GM06990 (cell line): ENCODE measurements at places on chromosomes 6 and 20.

DNA sequence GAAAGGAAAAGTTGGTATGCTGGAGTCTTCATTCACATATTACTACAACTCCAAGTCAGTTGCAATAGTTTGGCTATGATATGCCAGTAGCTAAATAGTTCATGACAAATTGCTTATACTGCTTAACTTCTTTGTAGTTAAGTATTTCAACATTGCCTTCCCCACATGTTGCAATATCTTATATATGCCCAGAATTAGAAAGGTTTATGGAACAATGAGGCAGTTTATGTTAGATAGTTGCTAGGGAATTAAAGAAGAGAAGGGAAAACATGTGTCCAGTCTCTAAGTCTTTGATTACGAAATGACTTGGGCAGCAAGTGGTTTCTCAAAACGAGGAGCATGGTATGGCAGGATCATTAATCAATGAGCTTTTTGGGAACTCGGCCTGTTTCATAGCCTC is 145.8 kb downstream of the PLCB4 start:
- DNase-seq: no peak

- no peak for DNase-seq
These were observed 71.9 kb upstream of the NHSL1 start for GRCh38 chr6:138571181-138571580.

- no peak for DNase-seq
These were observed 19.8 kb downstream of the ADRM1 start for GRCh38 chr20:62322492-62323041.

DNA sequence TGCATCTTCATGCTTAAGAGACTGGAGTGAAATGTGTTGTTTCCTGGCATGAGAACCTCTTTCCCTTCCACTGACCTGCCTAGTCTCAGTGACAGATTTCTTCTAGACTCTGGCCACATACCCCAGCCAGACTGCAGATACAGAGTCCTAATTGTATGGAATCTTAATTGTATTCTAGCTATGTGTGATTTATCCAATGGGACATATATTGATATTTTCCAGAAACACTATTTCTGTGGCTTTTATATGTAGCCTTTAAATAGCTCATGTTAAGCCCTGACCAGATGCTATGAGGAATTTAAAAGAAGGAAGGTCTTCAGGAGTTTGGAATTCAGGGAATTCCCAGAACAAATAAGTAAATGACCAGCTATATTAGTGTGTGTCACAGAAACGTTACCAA is 99.0 kb downstream of the FIG4 start:
- no peak for DNase-seq

DNA sequence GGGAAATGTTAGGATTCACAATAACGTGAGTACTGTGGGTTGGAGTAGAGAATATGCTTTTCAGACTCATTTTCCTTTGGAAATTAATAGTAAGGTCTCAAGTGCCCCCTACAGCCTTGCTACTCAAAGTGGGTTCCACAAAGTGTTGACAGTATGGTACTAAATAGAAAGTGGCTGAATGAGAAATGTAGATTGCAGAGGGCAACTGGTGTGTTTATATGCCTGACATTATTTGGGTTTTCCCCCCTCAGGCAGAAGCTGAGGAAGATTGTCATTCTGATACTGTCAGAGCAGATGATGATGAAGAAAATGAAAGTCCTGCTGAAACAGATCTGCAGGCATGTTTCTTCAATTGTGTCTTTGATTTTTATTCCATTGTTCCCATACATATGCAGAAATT is 5.6 kb downstream of the FBXO9 start:
- DNase-seq: peak; percentile 19

- DNase-seq: no peak
These were observed 27.0 kb upstream of the ADGRF1 start for GRCh38 chr6:47069156-47069555.

GRCh38 chr6:25629198-25629576 is 22.8 kb upstream of the SCGN start:
- no peak for DNase-seq

DNA sequence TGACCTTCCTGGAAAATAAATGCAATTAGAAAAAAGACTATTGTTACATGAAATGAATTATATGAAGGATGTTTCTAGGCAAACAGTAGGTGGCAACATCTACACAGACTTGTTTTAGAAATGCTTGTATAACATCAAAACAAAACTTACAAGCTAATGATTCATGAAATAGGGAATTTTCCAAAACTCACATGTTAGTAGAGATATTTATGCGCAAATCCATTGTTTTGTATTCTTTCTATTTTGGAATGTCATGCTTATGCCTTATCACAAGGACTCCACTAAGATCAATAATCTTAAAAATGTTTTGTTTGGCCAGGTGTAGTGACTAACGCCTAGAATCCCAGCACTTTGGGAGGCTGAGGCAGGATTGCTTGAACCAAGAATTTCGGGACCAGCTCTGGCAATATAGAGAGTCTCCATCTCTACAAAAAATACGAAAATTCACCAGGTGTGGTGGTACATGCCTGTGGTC is 32.3 kb upstream of the LGSN start:
- peak; percentile 35 for DNase-seq

DNA sequence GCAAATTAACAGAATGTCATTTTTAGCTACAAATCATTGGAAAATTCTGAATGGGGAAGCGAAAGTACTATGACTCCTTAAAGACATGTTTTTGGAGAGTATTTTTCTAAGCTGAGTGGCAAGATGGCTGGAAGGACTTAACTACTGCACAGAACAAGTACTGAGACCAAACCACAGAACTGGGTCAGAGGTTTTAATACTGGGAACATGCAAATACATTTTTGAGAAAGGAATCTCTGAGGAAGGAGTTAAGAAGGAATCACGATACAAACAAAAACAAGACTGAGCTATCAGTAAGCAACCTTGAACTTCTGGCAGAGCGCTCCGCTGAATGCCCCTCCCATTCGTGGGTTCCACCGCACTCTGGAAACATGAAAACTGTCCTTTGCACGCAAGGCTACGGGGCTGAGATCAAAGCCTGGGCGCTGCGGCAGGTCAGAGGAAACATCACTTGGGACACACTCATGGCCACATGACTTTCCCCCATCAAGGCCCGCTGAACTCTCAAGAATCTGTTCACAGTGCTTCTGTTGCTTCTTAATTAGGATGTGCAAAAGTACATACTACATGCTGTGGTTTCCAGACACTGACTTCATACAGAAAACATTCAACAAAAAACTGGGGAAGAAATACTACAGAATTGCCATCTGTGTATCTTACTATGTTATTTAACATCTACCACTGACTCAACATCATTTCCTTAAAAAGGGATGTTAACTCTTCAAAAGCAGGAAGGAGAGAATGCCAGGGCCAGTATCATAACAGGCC is 27.8 kb downstream of the SLC23A2 start:
- peak; percentile 80 for DNase-seq

DNA sequence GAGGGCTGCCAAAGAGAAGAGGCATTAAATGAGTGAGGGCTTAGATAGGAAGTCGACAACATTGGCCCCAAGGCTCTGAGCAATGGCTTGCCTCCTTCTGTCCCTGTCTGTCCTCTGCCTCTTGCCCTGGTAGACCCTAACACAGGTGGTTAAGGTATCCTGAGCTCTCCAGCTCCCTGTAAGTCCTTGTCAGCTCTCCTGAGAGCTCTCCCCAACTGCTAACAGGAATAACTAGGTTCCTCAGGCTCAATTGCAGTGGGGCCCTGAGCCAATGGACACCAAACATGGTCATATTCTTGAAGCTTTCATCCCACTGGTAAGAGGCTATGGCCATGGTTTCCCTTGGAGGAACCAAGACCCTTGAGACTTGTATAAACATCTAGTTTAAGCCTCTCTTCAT is 5.0 kb upstream of the CPNE1 start:
- DNase-seq: no peak

DNA sequence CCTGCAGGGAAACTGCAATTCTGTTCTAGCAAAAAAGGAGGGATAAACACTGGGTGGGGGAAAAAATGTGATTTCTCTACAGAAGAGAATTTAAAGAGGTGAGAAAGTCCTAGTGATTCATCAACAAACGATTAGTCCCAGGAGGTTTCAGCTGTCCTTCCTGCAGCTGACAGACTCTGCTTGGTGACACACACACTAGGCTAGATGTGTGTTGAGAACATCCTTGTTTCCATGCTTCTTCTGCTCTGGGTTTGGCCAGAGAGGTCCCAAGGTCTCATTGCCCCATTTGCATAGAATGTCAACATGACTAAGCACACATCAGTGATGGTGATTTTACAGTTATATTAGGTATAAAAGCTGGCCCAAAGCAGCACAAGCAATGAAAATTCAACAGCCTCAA is 258.3 kb downstream of the NFATC2 start:
- DNase-seq: no peak

- DNase-seq: no peak
These were observed 40.8 kb upstream of the SPTLC3 start for GRCh38 chr20:12967932-12968331.

- no peak for DNase-seq
These were observed 173.6 kb upstream of the TCF21 start for GRCh38 chr6:133715270-133715669.

DNA sequence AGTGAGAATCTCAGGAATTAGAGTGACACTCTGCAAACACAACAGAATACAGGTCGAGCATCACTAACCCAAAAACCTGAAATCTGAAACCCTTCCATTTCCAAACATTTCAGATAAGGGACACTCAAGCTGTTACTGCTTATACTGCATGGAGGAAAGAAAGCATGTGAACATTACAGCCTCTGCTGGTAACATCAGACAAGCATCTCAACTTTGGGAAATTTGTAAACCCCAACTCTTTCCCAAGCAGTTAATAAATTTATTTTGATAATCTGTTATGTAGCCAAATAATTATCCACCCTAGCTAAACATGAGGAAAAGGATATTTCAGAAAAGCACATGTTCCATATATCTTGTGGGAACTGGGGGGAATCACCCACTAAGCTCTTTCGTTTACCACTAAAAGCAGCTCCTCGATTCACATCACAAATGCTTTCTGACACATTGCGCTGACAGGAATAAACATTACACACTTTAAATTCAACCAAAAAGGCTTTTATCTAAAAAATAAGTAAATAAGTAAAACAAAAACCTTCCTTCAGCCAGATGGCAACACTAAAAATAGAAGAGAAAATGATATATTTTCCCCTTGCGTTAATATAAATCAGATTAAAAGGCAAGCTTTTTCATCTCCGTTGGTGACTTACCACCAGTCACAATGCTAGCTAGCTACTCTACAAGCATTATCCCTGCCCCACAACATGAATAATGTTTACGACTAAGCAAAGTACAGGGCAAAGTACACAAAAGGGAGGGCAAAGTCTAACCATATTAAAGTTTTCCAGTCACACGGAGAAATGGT is 120.8 kb downstream of the MAP7 start:
- DNase-seq: no peak

GRCh38 chr6:141261672-141262060 is 871.1 kb upstream of the GJE1 start:
- DNase-seq: no peak

DNA sequence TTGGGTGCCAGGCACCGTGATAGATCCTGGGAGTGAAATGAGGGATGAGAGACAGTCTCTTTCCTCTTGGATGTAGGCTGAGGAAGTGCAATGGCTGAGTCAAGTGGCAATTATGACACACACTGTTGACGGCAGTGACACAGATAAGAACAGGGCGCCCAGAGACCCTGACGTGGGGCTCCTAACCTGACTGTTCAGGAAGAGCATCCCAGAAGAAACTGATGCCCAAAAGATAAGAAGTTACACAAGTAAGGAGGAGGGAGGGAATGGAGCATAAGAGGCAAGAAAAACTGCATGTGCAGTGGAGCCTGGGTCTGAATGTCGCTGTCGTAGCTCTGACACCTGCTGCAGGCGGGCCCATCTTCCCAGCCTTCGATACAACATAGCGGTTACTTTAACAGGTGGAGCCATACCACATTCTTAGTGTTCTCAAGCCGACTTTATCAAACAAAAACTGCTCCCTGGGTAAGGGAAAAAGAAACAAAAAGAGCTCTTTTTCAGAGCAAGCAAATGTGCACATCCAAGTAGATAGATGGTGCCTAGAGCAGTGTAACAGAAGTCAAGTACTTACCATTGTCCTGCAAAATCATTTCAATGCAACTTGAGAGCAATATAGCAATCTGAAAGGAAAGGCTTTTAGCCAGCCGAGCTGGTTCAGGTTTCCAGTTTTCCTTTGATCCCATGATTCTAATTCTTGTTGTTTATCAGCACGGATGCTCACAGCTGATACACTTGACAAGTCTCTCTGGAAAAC is 463.9 kb upstream of the JARID2 start:
- no peak for DNase-seq

DNA sequence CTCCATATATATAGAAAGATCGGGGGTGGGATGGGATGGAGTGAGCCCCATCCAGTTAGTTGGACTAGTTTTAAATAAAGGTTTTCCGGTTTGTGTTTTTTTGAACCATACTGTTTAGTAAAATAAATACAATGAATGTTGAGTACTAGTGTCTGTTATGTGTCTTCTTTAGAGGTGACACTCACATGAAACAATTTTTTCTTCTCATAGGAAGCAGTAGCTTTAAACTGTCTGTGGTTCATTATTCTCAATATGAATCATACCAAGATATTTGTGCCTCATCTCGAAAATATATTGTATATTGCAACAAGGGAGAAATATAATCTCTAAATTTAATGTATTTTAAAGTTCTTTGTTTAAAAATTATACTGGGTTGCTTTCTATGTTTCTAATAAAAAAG is 33.4 kb downstream of the HSF2 start:
- no peak for DNase-seq

DNA sequence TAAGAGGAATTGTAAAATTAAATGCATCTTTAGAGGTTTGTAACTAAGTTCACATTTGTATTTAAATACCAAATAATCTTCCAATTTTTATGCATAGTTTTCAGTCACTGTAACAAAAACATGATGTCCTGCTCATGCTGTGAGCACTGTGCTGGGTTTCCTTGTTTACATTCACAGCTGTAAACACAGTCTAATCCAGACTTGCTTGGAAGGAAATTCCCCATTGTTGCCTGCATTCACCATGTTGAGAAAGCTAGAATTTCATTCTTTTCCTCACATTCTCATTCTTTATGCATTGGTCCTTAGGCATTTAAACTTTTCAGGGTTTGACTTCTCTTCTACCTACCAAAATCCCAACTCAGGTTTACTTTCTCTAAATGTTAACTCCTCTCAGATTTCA is 242.0 kb upstream of the TBX18 start:
- no peak for DNase-seq

DNA sequence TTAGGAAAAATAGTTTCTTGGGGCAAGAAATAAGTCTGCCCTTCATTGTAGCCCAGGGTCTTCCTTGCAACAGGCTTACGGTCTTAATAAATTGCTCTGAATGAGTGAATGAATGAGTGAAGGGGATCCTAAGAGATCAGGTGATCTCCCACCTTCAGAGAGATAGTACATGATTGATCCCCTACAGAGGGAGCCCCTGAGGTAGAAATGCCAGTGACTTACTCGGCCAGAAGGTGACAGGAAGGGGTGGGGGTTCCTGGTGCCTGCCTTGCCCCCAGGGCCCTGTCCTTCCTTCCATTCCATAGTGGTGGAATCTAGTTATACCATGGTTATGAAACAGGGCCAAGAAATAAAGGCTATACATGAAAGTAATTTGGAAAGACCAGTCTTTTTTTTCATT is 215.3 kb upstream of the SSTR4 start:
- no peak for DNase-seq

GRCh38 chr20:48910347-48910781 is 11.1 kb upstream of the ARFGEF2 start:
- DNase-seq: no peak
